Activated CD8-positive, alpha-beta T cell treated with anti-CD3 and anti-CD28 coated beads, Interleukin-2, amount 10 ng/mL, durations not matched to agents 7 days and 5 days (primary cell): ENCODE measurements at places on chromosomes 5 and 9.

GRCh38 chr5:72394688-72395087, 74.5 kb downstream of the PTCD2 start:
- no peak for DNase-seq

- no peak for DNase-seq
Observed at GRCh38 chr9:96620832-96621269, 1.2 kb upstream of the CDC14B start.

DNA sequence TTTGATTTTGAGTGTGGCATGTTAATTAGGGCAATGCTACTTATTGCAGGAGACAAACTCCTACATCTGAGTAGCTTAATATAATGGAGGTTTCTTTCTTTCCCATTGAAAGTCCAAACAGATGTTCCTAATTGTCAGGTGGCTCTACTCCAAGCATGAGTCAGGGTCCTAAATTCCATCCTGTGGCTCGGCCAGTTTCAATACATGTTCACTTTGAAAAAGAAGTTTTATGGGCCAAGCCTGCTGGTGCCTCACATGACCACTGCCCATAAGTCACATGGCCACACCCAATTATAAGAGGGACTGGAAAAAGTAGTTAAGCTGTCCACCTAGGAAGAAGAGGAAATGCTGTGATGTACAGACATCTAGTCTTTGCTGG, 170.4 kb downstream of the ARRDC3 start:
- no peak for DNase-seq

GRCh38 chr9:97711223-97711626, 14.1 kb upstream of the XPA start:
- DNase-seq, result peak; percentile 29

DNA sequence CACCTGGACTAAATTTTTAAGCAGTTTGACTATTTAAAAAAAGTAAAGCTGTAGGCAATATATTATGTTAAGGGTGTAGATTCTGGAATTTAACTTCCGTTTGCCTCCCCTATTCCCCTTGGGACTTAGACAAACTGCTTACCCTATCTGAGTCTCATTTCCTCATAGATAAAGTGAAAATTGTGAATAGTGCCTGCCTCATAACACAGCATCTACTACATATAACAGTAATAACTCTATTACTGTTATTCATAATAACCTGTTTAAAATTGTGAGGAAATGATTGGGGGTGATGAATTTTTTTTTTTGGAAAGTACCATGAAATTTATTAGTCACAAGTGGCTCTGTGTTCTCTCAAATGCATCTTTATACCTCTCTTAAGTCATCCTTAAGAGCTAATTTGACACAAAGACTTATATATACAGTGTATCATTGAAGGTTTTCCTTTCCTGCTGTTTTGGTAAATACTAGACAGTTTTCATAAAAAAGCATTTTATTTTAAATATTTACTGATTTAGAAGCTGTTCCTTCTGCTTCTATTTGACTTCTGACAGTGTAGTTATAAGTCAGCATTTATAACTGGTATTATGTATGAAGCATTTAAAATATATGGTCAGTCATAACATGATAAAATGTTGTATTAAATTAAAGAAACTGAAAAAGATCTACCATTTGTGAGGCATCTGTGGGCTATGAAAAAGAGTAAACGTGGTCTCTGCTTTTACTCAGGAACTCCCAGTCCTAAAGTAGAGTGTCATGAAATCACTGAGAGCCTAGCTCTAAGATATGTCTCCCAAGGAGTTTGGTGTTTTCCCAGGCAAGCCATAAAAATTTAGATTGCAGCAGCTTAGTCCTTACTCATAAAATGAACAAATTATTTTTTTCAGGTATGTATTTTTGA, 46.4 kb downstream of the MCCC2 start:
- DNase-seq, result no peak

GRCh38 chr5:98110791-98111190, 662.7 kb upstream of the RGMB start:
- DNase-seq, result no peak

GRCh38 chr9:6006749-6007057, 8.7 kb downstream of the RANBP6 start:
- no peak for DNase-seq

DNA sequence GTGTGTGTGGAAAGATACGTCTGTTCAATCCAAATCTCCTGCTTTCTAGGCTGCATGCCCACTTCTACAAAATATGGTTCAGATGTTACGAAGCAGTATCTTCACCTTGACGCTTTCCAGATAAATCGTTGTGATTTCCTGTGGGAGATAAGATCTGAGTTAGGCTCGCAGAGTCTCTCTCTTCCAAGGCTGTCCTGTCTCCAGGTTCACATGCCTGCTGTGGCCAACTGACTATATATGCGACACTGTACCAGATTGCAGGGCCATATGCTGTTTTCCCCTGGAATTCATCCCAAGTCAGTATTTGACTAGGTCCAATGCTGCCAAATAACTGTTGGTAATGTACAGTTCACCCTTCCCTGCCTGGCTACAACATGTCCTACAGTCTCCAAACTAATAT, 47.9 kb downstream of the TMEM252 start:
- DNase-seq, result no peak
